ENCODE measurements at places on chromosomes 2 and 18.

DNA sequence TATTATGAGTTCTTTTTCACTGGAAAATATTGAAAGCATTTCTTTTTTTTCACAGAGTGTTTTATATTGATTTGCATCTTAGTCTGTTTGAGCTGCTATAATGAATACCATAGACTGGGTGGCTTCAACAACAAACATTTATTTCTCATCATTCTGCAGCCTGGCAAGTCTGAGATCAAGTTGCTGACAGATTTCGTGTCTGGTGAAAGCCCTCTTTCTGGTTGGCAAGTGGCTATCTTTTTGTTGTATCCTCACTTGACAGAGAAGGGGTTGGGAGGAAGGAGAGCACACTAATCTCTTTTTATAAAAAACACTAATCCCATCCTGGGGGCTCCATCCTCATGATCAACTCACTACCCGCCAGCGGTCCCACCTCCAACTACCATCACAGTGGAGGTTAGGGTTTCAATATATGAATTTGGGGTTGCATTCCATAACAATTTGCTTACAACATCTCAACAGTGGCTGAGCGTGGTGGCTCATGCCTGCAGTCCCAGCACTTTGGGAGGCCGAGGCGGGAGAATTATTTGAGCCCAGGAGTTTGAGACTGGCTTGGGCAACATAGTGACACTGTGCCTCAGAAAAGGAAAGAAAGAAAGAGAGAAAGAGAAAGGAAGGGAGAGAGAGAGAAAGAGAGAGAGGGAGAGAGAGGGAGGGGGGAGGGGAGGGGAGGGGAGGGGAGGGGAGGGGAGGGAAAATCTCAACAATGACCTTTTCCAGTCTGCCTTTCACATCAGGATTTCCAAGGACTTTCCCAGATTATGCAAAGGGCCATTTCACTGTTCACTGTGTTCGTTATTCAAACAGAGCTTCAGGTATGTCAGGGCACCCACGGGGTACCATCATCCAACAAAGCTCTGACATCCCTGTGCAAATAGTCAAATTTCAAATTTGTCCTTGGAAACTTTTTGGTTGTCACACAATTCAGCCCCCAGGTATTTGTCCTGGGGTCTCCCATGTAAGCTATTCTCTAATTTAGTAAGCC lies 111.1 kb downstream of the AP1S3 start:
- peak; percentile 15 for DNase-seq

GRCh38 chr2:161571051-161571429 lies 53.2 kb upstream of the SLC4A10 start:
- no peak for DNase-seq

- no peak for DNase-seq
Observed at GRCh38 chr2:29119211-29119610, 4.0 kb downstream of the CLIP4 start.

GRCh38 chr18:63520053-63520685 lies 22.0 kb upstream of the SERPINB12 start:
- no peak for DNase-seq

- DNase-seq = no peak
Observed at GRCh38 chr18:54608028-54608642, 17.1 kb downstream of the DYNAP start.

GRCh38 chr2:19356545-19357401 lies 1.6 kb downstream of the OSR1 start:
- DNase-seq = peak; percentile 64

- no peak for DNase-seq
Observed at GRCh38 chr2:241154915-241155314, 4.6 kb downstream of the PPP1R7 start.

DNA sequence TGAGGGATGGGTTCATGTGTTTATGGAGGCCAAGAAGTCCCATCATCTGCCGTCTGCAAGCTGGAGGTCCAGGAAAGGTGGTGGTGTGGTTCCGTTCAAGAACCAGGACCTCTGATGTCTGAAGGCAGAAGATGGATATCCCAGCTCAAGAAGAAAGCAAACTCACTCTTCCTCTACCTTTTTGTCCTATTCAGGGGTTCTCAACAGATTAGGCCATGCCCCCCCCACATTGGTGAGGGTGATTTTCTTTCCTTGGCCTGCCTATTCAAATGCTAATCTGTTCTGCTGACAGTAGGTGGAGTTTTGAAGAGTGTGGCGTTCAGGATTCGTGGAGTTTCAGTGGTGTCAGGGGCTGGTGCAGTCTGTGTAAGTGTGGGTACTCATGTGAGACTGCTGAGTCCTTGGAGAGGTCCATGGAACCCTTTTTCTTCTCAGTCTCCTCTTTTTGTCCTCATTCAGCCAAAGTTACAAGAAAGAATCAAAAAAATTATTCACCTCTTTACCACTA lies 5.9 kb downstream of the MSL3B start:
- DNase-seq = no peak

DNA sequence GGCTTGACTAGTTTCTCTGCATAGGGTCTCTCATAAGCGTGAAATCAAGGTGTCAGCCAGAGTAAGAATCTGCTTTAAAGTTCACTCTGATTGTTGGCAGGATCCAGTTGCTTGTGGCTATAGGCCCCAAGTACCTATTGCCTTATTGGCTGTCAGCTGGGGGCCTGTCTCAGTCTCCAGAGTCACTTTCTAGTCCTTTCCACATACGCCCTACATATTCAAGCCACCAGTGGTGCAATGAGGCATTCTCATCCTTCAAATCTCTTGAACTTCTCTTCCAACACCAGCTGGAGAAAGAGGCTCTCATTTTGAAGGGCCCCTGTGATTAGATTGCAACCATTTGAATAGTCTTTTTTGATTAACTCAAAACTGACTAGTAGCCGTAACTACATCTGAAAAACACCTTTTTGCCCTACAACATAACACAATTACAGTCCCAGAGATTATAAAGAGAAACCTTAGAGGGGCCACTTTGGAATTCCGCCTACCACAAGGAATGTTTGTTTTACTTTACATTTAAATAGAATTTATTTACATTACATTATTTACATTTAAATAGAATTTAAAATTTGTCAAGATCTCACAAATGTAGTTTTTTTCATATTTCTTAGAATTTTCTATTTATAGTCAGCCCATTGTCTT lies 520.1 kb downstream of the DSC3 start:
- DNase-seq = peak; percentile 17

DNA sequence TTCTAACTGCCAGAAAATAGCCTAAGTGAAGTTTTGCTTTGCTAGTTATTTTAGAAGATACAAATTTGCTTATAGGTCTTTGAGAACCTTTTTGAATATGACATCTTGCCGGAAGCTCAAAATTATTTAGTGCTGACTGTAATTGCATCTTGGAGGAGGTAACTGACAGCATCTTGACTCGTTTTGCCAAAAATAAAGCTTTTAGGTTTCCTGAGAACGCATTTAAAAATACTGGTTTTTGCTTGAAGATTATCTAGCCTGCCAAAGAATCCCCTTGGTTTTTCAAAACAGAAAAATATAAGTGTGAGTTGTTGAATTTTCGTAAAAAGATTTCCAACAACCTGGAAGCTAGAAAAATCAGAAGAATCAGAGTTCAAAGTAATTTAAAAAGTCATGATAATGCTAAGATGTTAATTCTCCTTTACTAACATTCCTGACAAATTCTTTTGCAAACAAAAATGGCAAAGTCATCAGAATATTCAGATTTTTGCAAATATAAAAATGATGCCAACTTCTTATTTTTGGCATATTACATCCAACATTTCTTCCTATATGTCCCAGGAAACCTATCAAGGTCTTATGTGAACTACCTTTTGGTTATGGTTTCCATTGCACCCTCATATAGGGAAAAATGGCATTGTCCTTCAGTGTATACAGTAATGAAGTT lies 178.0 kb upstream of the SLC8A1 start:
- no peak for DNase-seq

DNA sequence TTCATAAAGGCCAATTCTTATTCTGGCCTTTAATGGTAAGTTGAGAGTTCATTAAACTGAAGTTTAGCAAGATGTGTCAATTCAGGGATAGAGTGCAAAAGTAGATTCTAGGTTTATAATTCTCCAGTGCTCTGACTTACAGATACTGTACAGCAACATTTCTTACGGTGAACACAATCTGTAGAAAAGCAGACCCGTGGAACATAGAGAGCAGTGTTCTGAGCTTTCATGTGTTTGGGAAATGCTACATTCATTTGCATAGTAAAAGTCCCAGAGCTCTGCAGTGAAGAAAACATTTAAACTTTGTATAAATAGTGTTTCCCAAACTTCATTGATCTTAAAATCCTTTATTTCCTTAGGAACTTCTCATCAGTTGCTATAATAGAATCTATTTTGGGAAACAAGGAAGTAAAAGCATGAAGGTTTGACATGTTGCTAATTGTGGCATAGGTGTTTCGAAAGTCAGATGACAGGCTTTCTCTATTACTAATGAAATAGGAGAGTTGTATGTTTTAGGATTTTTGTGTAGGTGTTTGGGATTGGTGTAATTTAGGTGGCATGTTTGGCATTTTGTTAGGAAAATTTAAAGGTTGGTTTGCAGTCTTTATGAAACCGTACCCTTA lies 138.2 kb downstream of the ASXL3 start:
- no peak for DNase-seq

DNA sequence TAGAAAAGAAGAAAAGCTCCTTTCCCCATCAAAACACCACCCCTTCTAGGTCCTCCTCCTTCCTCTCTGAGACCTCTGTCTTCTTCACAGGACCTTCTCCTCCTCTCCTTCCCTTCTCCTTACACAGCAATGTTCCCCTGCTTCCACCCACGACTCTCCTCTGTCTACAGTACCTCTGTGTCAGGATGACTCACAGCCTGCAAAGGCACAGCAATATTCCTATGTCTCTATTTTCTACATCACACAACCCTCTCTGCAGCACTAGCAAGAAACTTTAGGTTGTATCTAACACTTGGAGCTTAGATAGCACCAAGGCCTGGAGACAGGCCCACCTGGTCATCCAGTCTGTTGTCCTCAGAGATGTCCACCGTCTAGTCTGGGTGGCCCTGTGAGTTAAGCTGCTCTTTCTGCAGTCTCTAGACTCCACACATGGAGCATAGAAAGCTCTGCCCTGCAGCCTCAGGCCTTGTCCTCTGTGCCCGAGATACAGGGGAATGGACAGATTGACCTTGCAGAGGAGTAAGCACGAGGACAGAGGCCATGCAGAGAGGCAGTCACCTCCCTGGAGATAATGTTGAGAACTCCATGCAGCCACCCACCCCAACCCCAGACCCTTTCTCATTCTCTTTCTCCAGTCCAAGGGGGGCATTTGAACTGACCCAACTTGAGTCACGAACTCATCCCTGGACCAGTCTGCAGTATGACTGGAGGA lies 212.0 kb downstream of the TNS1 start:
- DNase-seq = peak; percentile 4

All from H7 (cell line).